ENCODE measurements at places on chromosomes 5 and 9.

DNA sequence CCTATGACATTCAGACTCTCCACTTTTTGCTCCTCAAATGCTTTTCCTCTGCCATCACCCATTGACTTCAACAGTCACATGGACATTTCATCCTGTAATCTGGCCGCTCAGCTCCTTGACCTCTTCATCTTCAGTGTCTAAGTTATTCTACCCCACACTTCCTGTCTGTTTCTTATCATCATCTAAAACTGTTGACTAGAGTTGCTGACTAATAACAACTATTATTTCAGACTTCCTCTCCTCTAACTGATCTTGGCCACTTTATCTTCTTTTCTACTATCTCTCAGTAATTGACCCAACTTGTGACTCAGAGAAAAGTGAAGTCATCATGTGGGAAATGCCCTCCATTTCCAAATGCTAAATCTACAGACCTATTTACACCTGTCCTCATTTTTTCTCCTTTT, 254.7 kb upstream of the TRPC7 start:
- no peak for DNase-seq

DNA sequence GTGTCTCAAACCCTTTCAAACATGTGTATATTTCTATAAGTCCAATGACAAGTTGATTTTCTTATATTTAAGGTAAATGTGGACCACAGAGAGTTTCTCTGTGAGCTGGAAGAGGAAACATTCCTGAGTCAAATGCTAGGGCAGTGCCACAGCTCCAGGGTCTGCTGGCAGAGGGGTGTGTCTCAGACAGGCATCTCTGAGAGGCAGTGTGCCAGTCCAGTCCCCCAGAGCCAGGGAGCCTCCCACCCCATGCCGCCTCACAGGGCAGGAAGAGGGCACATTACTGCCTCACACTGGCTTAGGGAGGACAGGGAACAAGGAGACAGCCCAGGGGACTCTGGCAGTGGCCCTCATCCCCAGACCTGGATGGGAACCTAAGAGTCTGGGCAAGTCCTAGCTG, 120.2 kb downstream of the TENT4A start:
- no peak for DNase-seq

DNA sequence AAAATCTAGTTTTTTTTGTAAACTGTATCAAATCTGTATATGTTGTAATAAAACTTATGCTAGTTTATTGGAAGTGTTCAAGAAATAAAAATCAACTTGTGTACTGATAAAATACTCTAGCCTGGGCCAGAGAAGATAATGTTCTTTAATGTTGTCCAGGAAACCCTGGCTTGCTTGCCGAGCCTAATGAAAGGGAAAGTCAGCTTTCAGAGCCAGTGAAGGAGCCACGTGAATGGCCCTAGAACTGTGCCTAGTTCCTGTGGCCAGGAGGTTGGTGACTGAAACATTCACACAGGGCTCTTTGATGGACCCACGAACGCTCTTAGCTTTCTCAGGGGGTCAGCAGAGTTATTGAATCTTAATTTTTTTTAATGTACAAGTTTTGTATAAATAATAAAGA, 24.3 kb downstream of the HMGCR start:
- no peak for DNase-seq

GRCh38 chr9:14283276-14283675, 30.7 kb downstream of the NFIB start:
- no peak for DNase-seq

- DNase-seq = peak; percentile 77
These were observed 102.5 kb upstream of the GABRP start for GRCh38 chr5:170681013-170681433.

DNA sequence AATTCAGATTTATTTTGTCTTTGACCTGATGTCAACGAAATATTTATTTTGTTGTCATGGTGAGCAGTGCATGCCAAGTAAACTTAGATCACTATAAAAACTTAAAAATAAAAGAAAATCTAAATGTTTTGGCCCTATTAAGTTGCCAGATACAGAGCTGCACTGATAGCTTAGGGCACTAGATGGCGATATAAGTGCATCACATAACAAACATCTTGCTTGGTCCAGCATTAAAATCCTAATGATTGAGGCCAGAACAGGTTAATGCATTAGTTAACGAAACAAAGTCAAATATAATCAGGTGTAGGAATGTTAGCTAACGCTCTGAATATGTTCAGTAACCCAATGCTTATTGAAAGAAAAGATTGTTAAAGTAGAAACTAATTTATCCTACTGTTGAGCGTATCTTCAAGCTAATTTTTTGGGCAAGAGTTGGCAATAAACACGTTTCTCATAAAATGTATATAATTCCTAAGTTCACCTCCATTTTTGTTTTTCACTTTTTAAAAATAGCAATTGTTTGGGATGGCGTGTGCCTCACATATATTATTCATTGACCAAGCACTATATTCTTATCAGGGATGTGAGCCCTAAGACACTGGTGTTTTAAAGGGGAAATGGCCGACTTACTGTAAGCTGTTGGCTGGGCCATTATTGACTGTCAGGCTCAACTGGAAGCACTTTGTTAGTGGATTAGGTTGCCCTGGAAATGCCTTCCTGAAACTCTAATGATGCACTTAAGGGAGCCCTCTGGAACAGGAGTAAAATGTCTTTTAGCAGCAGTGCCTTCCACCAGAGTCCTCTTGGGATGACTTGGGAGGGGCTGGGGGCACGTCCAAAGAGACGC, 33.3 kb downstream of the KCTD16 start:
- DNase-seq = peak; percentile 65

GRCh38 chr5:137114529-137114928, 384.6 kb downstream of the SPOCK1 start:
- no peak for DNase-seq

DNA sequence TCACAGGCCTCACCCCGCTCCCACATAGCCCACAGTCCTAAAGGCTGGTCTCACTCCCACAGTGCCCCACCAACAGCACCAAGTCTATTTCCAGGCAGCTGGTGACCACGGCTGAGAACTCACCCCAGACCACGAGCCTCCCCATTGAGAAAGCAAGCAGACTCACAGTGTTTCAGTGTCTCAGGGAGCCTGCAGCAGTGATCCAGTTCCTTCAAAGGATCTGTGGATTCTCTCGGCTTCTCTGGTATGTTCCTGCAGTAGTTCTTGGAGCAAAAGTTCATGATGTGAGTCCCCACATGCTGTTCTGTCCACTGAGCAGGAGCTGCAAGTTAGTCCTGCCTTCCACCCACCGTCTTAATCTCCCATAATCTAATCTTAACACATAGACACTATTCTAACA, 185.3 kb upstream of the CDH6 start:
- no peak for DNase-seq

DNA sequence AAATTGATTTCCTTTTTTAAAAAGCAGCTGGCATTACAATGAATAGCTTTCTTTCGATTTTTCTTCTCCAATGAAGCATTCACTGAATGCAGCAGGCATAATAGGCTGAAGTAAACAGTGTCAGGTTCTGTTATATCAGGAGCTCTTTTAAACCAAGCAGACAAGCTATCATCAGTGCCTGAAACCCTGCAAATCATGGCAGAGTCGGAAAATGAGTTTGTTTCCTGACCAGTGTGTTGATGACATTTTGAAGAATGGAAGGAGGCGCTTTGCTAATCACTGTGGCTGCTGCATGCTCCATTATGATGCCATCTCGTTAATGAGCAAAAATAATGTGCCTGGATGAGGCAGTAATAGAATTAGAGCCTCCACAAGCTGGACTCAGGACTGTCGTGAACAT, 284.5 kb downstream of the ZNF608 start:
- peak; percentile 62 for DNase-seq

- no peak for DNase-seq
These were observed 75.7 kb upstream of the CCDC112 start for GRCh38 chr5:115372146-115372545.

GRCh38 chr9:18343784-18344183, 130.2 kb upstream of the ADAMTSL1 start:
- DNase-seq = no peak

All from neuronal stem cell (in vitro differentiated cells).